Right atrium auricular region (tissue), 2 donors: ENCODE measurements at places on chromosomes 1 and 21. TPM values are rescaled to one million over a fixed set of nuclear protein-coding genes. Genes with fewer than 3 reads are reported as not detected.

DNA sequence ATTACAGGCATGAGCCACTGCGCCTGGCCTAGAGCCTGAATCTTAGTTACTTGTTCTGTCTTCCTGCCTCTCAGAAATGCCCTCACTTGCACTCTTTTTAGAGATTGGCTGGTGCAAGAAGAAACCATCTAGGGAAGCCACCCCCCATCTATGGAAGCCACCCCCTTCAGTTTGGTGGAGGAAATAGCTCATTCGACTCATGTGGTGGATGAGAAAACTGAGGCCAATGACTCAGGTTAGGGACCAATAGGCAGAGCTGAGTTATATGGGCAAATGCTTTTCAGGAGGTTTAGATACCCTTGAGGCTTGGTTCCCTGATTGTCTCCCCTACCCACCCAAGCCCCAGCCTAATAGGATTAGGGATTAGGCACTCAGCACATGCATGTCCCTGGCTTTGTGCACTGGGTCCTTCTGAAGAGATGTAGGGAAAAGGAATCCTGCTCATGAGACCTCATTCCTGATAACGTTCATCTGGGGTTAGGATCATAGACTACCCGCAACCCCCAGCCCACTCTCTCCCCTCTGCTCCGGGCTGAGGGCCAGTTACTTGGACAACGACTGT is 77.1 kb downstream of the PAX7 start:
- no peaks in the 10 kb centered on the region for H3K4me1 ChIP-seq
- DNase-seq = no peak
- no peak overlapping the region for H3K27ac ChIP-seq

Gene FCGR1A
- total RNA-seq = 6.4 TPM

DNA sequence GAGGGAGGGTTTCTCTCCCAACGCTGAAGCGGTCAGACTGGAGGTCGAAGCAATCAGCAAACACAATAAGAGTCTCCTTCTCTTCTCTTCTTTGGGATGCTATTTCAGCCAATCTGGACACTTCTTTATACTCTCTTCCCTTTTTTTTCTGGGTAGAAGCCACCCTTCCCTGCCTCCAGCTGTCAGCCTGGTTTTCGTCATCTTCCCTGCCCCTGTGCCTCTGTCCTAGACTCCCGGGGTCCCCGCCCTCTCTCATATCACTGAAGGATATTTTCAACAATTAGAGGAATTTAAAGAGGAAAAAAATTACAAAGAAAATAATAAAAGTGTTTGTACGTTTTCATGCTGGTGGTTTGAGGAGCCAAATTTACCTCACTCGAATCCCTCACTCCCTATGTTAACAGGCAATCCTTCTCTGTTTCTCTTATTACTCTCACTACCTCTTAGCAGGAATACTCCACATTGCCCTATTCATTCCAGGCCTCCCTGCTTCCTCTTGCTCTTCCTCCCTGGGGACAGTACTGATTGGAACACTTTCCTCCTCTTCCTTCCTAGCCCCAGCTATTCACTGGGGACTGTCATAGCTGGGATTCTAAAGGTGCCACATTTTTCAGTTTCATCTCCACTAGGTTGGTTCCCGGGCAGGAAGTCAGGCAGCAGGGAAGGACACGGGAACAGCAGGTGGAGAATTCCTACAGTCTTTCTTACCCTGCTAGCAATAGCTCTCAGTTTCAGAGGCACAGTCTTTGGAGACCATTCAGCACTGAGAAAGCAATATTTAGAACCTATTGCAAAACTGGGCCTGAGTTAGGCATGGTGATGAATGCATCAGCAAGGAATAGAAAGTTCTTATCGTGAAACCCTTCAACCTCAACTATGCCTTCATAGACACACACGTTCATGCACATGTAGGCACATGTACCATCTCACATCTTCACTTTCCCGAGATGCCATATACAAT is 288.0 kb downstream of the PBX1 start:
- no peak overlapping the region for H3K27ac ChIP-seq
- peaks cover 19% of the 10 kb centered on the region for H3K4me1 ChIP-seq
- no peaks in the 10 kb centered on the region for H3K27me3 ChIP-seq
- no peak overlapping the region for H3K4me3 ChIP-seq

Gene TDRD10
- total RNA-seq = 0.85 TPM

DNA sequence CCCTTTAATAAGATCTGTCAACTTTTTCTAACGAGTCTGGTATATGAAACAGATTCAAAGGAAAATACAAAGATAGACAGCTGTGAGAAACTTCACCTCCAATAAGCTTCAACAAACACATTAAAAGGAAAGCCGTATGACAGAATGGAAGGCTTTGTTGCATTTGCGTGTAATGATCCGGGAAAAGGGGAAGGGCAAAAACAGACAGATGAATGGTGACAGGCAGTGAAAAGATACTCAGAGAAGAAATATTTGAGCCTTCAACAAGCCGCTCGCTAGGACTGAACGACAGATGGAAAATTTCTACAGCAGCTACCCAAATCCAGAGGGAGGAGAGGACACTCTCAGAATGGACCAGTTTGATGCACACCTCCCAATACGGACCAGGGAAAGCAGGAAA is 14.9 kb downstream of the COPA start:
- H3K27ac ChIP-seq = no peak overlapping the region
- H3K36me3 ChIP-seq = peaks cover 98% of the 10 kb centered on the region
- H3K27me3 ChIP-seq = no peaks in the 10 kb centered on the region

Gene RNU11
- total RNA-seq = not detected

DNA sequence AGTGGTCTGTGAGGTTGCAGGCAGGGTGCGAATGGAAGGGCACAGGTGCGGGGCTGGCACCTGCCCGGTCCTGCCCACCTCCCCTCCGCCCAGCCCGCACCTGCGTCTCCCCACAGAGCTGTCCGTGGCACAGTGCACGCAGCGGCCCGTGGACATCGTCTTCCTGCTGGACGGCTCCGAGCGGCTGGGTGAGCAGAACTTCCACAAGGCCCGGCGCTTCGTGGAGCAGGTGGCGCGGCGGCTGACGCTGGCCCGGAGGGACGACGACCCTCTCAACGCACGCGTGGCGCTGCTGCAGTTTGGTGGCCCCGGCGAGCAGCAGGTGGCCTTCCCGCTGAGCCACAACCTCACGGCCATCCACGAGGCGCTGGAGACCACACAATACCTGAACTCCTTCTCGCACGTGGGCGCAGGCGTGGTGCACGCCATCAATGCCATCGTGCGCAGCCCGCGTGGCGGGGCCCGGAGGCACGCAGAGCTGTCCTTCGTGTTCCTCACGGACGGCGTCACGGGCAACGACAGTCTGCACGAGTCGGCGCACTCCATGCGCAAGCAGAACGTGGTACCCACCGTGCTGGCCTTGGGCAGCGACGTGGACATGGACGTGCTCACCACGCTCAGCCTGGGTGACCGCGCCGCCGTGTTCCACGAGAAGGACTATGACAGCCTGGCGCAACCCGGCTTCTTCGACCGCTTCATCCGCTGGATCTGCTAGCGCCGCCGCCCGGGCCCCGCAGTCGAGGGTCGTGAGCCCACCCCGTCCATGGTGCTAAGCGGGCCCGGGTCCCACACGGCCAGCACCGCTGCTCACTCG is 23.3 kb downstream of the FTCD start:
- no peaks in the 10 kb centered on the region for H3K4me1 ChIP-seq
- no peak overlapping the region for H3K27ac ChIP-seq
- DNase-seq = no peak
- peaks cover 3% of the 10 kb centered on the region for H3K36me3 ChIP-seq

Gene DENND2C
- total RNA-seq = 1.8 TPM

Gene ATAD3C
- total RNA-seq = 1.4 TPM

Gene CELA2B
- not detected for total RNA-seq

Gene TMPRSS15
- total RNA-seq = not detected

Gene TNFRSF18
- total RNA-seq = 0.55 TPM

DNA sequence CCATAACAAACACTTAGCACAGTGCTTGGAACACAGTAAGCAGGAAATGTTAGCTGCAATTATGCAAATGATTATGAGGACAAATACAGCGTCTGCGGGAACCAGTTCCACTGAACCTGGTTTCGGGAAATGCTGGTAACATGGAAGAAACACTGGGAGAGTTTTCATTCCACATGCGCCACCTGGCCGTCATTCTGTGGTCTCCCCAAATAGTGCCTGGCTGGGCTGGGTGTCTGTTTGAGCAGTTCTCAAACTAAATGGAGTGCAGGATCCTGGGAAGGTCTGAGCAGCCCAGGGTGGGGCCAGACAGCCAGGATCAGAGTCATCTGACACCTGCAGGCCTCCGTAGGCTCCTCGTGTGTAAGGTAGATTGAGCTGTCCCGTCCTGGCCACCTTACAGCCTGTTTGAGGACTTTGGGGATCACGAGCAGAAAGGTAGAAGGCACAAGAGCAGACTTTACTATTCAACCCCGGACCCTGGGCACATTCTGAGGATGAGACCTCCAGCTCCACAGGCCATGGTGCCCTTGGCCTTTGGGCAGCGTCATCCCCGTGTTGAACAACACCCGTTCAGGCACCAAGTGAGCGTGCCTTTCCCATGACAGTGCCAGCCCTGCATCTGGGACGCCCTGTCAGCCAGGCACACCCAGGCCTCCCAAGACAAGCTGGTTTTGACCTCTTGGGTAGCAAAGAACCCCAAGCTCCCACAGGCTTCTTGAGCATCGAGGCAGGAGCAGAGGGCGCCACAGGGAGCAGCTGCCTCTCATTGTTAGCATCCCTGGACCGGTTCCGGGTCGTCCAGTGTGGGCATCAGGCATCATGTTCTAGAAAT is 101.9 kb downstream of the PRDM2 start:
- H3K4me3 ChIP-seq = no peak overlapping the region
- DNase-seq = no peak
- no peaks in the 10 kb centered on the region for H3K36me3 ChIP-seq
- no peaks in the 10 kb centered on the region for H3K4me1 ChIP-seq

Gene MCOLN3
- total RNA-seq = 2.9 TPM

- H3K27ac ChIP-seq = no peak overlapping the region
- no peaks in the 10 kb centered on the region for H3K4me1 ChIP-seq
- H3K4me3 ChIP-seq = no peak overlapping the region
These were observed 2.3 kb downstream of the GSTM1 start for GRCh38 chr1:109689844-109690405.

Gene NPR1
- 42.9 TPM for total RNA-seq

Gene KDM5B
- total RNA-seq = 18.5 TPM

Gene ADARB1
- total RNA-seq = 10.5 TPM

Gene FABP3
- 3,211 TPM for total RNA-seq

GRCh38 chr1:6137758-6138157 is 42.4 kb downstream of the CHD5 start:
- H3K27me3 ChIP-seq = no peaks in the 10 kb centered on the region
- H3K4me1 ChIP-seq = no peaks in the 10 kb centered on the region
- no peak for DNase-seq
- no peak overlapping the region for H3K27ac ChIP-seq
- H3K36me3 ChIP-seq = no peaks in the 10 kb centered on the region

DNA sequence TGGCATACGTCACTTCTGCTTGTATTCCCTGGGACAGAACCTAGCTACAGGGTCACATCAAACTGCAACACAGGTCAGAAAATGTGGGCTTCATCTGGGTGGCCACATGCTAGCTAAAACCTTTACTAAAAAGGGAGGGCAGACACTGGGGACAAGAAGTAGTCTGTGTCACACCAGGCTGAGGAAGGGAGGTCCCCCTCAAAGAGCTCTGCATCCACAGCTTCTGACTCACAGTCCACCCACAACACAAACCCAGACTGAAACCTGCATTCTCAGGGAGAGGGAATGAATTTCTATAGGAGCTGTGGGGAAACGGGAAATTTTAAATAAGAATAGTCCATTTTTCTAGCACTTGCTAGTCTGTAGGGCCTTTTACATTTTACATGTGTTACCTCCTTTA is 16.2 kb downstream of the OLIG2 start:
- H3K4me1 ChIP-seq = no peaks in the 10 kb centered on the region
- H3K27me3 ChIP-seq = peaks cover 3% of the 10 kb centered on the region
- H3K4me3 ChIP-seq = no peak overlapping the region
- H3K36me3 ChIP-seq = no peaks in the 10 kb centered on the region
- no peak for DNase-seq

Gene SPRR2A
- total RNA-seq = not detected

DNA sequence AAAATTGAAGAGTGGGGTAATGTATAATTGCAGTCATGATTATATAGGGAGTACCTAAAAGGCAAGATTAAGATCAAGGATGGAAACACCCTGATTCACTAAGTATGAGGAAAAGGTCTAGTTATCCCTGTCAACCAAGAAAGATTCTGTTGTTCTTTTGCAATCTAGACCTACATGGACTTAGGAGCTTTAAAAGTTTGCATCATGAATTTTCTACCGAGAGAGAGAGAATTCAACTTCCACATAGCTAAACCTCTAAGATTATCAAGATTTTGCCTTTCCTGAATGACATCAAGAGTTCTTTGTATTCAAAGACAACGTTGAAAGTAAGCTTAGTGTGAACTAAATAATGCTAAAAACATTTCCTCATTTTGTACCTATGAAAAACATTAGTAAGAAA is 78.8 kb upstream of the RBM34 start:
- no peak overlapping the region for H3K4me3 ChIP-seq
- H3K4me1 ChIP-seq = no peaks in the 10 kb centered on the region
- no peaks in the 10 kb centered on the region for H3K27me3 ChIP-seq

- H3K36me3 ChIP-seq = no peaks in the 10 kb centered on the region
- no peak overlapping the region for H3K4me3 ChIP-seq
- H3K27ac ChIP-seq = no peak overlapping the region
- H3K4me1 ChIP-seq = no peaks in the 10 kb centered on the region
- no peak for DNase-seq
- H3K27me3 ChIP-seq = no peaks in the 10 kb centered on the region
These were observed 26.3 kb downstream of the SAMD13 start for GRCh38 chr1:84327830-84328229.

Gene ITGB2
- 16.7 TPM for total RNA-seq

DNA sequence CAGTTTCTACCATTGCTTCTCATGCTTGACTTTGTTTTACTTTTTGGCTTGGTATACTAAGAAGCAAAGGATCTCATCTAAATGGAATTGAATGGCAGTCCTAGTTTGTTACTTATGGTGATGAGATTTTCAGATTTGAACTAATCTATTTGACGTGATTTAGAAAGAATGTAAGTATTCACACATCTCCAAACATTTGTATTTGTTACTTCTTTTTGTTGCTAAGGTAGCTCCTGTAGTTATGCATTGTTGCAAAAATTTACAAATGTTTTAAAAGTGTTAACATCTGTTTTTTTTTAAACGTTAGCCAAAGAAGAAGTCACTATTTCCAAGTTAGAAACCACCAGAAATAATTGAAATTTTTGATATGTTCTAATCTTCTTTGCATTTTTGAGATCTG is 222.5 kb downstream of the RPS6KC1 start:
- no peak for DNase-seq
- H3K27ac ChIP-seq = no peak overlapping the region
- peaks cover 18% of the 10 kb centered on the region for H3K36me3 ChIP-seq
- no peaks in the 10 kb centered on the region for H3K4me1 ChIP-seq

GRCh38 chr1:207891148-207891547 is 19.8 kb downstream of the CD34 start:
- peak overlapping the region; percentile 68 for H3K27ac ChIP-seq
- no peaks in the 10 kb centered on the region for H3K27me3 ChIP-seq
- H3K36me3 ChIP-seq = peaks cover 7% of the 10 kb centered on the region
- peaks cover 71% of the 10 kb centered on the region for H3K4me1 ChIP-seq
- H3K4me3 ChIP-seq = no peak overlapping the region

DNA sequence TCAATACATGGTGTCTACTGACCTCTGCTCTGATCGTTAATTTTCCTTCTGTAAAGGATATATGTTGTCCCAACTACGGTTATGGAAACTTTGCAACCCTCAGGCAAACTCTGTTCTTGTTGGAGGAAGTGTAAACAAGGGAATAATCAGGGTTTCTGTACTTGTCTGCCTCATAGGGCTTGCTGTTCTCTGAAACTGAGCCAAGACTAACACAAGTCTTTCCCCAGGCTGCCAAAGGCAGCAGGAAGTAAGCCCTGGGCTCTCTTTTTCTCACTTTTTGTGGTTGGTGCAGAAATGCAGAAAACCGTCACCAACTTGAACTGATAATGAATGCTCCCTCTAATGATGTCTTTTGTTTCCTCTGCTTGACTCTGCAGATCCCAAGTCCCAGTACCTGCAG is 7.6 kb downstream of the CYP4X1 start:
- peak overlapping the region; percentile 60 for H3K27ac ChIP-seq
- H3K36me3 ChIP-seq = no peaks in the 10 kb centered on the region
- H3K27me3 ChIP-seq = no peaks in the 10 kb centered on the region
- no peak overlapping the region for H3K4me3 ChIP-seq

Gene AK2
- 120 TPM for total RNA-seq
